Endothelial cell (in vitro differentiated cells): ENCODE measurements at places on chromosomes 3 and 15.

- DNase-seq, result peak; percentile 40
Observed at GRCh38 chr3:126083511-126083912, 412 bp downstream of the SLC41A3 start.

DNA sequence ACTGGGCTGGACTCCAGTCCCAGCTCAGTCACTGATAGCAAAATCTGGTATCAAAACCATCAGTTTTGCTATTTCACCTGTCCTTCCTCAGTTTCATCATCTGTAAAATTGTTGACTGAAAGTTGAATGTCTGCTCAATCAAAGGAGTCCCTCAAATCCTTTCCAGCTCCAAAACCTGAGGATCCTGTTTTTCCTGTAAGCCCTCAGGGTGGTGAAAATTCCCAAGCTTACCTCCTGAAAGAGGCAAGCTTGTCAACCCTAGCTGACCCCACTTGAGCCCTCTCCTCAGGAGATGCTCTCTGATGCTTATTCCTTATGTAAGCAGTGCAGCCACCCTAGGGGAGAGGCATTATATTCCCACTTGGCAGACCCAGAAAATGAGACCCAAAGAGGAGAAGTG, 82.6 kb downstream of the HMG20A start:
- no peak for DNase-seq

DNA sequence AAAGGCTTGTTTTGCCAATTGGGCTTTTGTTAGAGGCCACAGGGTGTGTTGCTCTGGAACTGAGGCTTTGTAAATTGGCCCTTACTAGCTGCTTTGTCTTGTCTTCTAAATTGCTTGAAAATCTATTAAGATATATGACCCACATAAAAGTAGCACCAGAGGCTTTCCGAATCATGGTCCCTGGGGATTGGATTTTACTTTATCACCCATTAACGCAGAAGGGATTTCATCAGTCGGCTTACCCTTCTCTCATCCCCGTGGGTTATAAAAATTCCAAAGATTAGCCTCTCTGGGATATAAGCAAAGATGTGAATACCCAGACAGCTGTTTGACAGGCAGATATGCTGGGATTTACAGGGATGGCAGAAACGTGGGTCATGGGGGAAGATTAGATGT, 98.3 kb upstream of the CHL1 start:
- no peak for DNase-seq

DNA sequence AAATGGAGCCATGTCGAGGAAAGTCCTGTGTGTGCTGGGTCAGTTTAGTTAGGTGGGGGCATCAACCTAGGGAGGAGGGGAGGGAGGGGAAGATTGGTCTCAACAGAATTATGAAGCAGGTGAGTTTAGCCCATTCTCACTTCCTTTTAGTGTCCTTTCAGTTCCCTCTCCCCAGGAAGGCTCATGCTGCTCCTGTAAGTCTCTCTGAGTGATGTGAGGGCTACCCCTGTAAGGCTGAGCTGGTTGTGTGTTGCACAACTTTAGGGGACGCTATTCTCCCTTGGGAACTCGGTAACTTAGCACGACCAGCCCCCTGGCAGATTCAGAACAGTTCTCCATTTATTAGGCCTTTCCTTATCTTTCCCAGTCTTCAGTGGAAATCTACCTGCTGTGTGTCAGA, 21.2 kb downstream of the IL5RA start:
- no peak for DNase-seq

DNA sequence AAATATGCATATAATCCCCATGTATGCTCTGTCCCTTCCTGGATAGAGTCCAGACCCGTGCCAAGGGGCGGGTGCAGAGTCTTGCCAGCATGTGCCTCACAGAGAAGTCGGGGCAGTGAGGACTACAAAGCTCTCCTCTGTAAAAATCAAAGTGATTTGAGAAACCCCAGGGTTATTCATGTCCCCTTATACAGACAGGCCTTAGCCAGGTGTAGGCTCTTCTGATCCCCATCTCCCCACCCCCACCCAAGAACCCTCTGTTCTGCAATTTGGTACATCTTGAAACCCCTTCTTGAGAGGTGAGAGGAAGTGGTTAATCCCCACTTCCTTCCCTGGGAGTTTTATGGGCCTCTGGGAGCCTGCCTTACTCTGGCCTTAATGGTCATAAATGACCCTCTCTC, 24.7 kb downstream of the TRIM71 start:
- DNase-seq, result no peak

DNA sequence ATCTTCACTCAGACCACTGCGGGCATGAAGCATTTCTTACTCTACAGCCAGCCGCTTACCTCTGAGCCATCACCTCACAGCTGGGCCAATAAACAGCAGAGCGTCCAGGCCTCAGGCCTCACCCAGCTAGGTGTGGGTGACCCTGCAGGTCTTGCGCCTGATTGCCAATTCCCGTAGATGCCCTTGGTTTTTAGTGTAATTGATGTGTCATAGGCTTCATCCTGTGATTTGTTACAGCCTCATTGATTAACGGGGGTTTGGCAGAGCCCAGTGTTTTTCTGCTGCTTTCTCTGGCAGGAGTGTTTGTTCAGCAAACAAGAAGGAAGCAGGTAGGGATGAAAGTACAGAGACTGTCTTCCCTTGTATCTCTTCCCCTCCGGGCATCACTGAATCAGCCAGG, 49.6 kb upstream of the BNIP2 start:
- no peak for DNase-seq

DNA sequence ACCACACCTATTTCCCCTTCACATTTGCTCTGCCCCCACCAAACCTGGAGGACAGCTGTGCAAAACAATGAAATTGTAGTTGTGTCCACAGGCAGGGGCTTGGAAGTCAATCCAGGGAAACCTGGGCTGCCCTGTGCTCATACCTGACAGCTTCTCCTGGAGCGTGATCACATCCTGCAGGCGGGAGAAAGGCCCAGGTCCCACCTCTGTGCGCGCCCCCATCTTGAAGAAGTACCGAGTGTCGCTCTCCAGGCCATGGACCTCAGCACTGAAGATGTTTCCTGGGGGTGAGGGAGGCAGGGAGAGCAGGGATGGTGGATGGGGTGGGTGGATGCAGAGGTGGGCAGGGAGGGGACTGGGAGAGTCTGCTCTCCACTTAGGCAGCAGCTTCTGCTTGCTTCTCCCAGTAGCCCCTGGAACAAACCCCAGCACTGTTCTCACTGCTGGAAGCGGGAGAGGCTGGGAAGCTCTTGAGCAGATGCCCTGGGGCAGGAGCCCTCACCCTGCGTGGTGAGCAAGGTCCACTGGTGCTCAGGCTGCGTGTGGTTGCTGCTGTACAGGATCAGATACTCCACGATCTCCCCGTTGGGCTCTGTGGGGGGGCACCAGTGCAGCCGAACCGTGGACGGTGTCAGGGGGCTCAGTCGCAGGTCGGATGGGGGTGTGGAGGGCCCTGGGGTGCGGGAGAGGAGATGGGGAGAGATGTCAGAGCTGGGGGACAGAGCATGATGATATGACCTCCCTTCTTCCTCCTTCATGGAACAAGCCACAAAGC, 10.7 kb upstream of the IGDCC3 start:
- DNase-seq, result no peak

GRCh38 chr3:47949979-47950378, 66.2 kb downstream of the MAP4 start:
- no peak for DNase-seq

GRCh38 chr3:74119221-74119620, 494.5 kb upstream of the PDZRN3 start:
- DNase-seq, result no peak

GRCh38 chr15:45796433-45796832, 161.6 kb downstream of the SQOR start:
- DNase-seq, result no peak

DNA sequence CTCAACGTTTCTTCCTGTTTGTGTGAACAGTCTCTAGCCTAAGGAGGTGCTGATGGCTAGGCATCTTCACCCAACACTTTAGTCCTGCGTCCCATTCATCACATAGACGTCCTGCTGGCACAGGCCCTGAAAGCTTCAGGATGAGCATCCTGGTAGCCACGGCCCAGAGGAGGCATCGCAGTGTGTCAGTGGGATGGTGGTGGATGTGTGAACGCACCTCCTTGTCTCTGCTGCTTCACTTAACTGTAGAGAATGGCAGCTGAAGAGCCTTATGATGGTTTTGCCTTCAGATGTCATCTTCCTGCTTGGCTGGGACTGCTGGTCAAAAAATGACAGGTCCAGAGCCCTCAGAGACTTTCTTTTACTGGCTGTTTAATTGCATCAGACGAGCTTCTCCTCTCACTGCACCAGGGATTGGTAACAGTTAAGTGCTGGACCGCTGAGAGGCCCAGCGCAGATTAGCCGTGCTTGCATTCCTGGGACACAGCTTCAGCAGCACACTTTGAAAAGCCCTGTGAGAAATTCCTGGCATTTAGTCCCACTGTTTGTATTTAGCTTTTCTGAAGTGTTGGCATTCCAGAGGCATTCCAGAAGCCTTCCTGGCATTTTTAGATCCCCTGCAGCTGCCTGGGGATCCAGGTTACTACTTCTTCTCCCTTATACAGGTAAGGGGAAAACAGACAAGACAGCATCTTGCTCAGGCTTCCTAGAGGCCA, 132.4 kb upstream of the PLXNA1 start:
- no peak for DNase-seq

DNA sequence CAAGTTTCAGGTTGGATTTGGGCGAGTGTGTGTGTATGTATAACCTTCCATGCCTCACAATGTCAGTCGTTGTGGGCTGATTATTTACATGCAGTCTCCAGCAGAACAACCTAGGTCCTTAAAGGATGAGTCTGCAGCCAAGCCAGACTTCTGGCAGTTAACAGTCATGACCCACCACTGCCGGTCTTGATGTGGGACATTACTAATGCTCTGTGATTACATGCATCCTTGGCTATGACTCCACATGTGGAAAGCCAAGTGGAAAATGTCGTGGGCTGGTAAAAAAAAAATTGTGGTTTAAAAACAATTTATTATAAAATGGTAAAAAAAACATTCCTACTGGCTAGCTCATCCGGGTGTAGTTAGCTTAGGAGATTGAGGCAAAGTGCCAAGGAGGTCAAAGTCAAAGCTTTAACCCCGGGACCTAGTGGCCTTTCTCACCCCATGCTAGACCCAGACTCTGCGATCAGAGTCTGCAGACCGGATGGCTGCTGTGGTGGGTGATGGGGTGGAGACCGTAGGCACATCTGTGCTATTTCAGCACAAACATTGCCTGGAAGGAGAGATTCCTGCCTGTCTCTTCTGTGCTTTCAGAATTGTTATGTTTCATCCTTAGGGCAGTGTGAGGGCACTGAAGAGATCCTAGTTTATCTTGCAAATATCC, 6.8 kb downstream of the RARRES1 start:
- DNase-seq, result no peak

- no peak for DNase-seq
Observed at GRCh38 chr15:64583983-64584382, 123.6 kb downstream of the ZNF609 start.

- no peak for DNase-seq
Observed at GRCh38 chr3:20870106-20870899, 684.3 kb upstream of the SGO1 start.

DNA sequence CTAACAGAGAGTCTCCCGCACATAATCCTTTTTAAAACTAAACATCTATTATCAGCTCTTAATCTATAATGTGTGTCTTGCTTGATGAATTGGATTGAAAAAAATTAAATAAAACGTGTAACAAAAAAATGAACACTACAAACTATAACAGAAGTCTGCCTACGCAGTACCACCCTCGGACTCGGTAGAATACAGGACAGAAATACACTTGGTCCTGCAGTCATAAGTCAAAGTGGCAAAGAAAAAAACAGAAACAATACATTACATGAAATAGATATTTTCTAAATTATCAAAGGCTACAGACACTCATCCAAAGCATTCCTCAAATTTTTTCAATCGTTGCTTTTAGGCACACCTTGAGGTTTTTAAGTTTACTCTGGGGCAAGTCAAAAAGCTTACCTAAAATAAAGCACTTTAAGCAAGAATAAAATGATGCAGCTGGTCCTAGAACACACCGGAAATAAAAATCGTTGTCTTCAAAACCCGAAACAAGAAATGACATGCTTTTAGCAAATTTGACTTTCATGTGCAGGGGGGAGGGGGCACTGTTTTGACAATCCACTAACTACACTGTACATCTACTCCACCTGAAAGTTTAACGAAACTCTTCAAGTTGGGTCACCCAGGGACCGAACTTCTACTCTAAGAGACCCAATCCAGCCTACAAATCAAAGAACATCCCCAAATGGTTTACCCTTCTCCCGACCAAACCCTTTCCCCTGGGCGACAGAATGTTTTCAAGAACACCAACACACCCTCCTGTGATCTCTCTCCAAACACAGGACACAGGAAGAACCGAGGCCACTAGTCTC, 1.3 kb downstream of the ADAM10 start:
- DNase-seq, result no peak

DNA sequence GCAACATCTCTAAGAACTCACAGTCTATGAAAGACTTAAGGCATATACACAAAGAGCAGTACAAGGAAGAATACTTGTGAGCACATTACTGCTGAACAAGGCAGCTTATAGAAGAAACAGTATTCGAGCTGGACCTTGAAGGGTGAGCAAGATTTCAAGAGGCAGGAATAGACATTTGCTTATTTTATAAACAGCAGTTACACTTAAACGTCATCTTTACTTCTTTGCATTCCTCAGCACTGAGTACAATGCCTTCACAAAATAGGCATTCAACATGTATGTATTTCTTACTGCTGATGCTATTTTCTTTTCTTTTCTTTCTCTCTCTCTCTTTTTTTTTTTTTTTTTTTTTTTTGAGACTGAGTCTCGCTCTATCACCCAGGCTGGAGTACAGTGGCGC, 205.8 kb downstream of the ZIC4 start:
- DNase-seq, result no peak

GRCh38 chr3:52710512-52710911, 4.6 kb downstream of the SPCS1 start:
- no peak for DNase-seq

- no peak for DNase-seq
Observed at GRCh38 chr3:123740391-123740822, 143.7 kb downstream of the MYLK start.

DNA sequence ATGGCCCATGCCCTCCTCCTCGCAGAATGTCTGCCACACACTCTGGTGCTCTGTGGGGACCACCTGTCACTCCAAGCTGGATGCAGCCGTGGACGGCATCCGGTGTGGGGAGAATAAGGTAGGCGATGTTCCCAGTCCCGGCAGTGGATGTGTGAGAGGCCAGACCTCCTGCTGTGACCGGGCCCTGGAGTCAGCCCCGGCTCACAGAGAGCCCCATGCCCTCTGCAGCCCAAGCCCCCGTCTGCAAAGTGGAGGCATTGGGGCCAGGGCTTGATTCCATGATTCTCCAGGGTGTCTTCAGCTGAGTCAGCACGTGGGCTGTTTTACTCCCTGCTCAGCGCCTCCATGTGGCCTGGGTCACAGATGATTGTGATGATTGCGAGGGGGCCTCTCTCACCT, 32.2 kb downstream of the GOLGA6L10 start:
- DNase-seq, result no peak
